NCI-H2081 treated with DMSO at 0.1 percent for 48 hours (cell line): ENCODE measurements at places on chromosomes 2 and 18.

DNA sequence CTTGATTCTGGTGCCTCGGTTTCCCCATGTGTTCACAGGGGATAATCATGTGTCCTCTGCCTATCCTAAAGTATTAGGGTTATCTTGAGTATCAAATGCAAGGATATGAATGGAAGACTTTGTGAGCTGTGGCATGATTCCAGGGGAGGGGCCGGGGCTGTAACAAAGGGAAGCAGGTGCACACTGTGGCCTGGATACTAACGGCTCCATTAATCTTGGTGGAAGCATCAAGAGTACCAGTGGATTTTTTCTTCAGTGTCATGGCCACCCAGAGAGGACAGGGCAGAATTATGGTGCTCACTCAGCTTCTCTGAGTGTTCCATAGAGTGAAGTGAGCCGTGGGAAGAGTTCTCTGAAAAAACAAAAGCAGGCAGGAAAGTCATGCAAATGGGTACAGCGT is 320.1 kb downstream of the ALK start:
- DNase-seq: no peak

DNA sequence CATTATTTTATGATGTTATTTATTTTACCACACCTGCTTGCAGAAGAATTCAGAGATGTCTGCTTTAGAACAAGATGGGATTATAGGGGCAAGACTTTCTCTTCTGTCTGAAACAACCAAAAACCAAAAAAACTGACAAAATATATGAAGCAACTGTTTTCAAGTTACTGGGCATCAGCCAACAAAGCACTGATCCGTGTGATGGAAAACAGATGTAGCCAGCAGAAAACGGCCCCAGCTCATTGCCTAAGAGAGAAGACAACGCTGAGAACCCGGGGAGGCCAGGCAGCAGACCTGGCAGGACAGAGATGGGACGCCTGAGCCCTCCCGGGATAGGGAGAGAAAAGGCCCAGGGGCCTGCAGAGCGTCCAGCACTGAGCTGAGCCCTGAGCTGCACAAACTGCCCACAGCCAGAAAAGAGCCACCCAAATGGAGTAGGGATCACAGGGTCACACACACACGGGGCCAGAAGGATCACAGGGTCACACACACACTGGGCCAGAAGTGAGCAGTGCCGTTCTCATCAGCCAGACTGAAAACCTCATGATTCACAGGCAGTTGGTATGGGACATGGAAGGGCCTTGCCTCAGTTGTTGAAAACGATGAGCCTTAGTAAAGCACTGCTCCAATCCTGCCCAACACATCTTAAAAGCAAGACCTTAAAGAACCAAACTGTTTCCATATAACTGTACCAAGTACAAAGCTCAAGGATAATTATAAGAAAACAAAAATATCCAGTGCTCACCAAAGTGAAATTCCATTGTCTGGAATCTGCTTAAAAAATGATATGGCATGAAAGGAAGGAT is 12.1 kb downstream of the PXDN start:
- DNase-seq: no peak

- DNase-seq: no peak
Observed at GRCh38 chr2:143334837-143335236, 205.6 kb downstream of the ARHGAP15 start.

DNA sequence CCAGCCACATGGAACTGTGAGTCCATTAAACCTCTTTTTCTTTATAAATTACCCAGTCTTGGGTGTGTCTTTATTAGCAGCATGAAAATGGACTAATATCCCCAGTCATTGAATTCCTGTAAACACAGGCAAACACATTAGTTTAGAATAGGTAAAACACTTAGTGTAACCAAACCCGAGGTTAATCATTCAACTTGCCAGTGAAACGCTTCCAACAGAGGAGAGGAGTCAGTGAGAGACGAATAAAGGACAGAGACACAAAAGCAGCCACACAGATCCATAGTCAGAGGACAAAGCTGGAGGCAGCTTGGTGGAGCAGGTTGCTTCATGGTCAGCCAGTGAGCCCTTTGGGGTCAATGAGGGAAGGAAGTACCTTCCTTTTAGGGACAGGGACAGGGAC is 348.1 kb downstream of the TGIF1 start:
- DNase-seq: no peak

DNA sequence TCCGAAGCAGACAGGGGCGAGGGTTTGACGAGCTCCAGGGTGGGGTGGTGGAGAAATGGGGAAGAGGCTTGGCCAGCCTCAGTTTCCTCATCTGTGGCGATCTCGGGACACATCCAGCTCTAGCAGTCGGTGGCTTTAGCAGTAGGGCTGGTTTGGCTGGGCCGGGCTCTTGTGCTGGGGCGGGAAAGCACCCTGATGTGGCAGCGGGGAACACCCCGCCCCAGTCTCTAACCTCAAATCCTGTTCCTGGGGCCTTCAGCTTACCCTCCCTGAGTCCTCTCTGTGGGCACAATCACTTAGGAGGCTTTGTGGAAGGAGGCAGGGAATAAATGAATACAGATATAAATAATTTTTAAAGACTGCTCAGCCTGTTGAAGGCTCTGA is 26.5 kb upstream of the MCFD2 start:
- DNase-seq: no peak

DNA sequence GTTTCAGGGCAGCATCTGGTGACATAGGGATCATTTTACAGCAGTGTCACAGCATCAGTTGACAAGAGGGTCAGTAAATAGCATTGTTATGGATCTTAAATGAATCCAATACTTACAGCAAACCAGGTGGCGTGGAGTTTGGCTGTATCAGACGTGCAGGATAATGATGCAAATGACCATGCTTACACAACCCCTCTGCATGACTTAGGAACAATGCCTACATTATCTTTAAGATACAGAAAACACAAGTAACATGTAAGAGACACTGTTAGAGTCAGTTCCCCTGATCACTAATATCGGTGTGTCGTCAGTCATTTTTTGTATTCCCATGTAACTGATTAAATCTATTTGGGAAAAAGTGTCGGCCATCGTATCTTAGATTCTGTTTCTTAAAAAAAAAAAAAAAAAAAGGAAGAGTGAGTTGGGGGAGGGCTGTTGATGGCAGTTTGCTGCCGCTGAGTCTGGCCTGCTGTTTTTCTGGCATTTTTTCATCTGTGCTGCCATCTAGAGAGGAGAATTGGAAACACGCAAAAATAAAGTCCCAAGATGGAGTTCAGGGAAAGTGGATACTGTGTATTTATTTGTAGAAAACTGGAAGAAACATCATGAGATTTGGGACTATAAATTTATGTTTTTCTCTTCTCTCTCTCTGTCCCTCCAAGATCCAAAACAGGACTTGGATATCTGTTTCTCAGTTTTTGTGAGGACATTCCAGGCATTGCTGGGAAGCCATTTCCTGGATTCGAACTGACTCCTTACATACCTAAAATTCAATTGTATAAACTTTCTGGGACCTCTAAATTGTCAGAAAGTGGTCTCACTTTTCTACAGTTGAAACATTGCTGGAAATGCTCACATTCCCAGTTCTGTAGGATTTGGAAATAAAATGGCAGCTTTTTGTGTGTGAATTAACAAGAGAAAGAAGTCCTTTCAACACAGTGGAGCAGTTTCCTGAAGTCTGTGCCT is 60.3 kb upstream of the AGPS start:
- no peak for DNase-seq

DNA sequence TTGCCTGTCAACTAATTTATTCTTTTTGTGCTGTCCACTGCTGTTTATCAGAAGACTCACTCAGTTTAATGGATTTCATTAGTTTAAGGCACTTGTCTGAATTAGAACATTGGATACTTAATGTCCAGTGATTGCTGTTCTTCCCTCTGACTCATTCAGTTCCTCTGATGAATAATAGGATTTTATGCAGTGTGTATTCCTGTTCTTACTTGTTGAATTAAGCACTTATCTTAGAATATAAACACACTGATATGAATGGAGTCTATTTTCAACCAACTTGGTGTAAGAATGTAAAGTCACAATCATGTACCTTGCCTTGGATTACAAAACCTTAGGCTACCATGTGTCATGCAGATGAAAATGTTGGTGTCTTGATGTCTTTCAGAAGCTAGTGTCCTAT is 87.0 kb upstream of the PROKR1 start:
- no peak for DNase-seq

DNA sequence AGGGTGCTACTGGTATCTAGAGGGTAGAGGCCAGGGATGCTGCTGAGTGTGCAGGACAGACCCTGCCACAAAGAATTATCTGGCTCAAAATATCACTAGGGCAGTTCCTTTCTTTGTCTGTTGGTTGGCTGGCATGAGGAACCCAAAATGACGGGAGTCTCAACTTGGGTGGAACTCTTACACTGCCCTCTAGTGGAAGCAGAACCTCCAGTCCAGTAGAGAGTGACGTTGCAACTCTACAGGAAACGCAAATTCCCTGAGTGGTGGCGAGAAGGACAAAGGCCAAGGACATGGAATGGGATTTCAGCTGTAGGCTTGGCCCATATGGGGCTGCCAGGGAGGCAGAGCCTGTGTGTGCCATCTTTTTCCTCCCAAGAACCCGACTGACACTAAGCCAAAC is 47.1 kb downstream of the COPS8 start:
- DNase-seq: no peak

DNA sequence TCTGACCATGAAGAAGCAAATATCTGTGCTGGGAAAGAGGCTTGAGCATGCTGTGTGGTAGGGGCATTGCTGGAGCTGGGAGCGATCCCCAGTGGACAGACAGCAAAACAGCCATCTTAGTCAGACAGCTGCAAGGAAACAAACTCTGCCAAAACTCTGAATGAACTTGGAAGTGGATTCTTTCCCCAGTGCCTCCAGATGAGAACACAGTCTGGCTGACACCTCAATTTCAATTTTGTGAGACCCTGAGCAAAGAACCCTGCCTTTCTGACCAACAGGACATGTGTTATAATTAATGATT is 23.2 kb upstream of the FAP start:
- no peak for DNase-seq
